Fibroblast of skin of back (primary cell): ENCODE measurements at places on chromosomes 3 and 15.

DNA sequence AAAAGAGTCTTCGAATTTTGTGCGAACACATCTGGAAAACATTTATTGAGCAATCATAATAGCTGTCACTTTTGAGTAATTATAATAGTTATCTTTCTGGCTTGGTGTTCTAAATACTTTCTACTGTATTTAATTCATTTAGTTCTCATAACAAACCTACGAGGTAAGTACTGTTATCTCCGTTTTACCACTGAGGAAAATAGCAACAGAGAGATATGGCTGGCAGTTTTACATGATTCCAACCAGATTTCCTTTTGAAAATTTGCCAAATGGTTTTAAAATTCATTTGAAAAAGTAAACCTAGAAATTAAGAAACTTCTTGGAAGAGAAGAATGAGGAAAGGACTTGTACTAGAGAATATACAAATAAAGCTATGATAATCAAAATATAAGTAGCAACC is 37.3 kb upstream of the MGA start:
- DNase-seq, result no peak

- DNase-seq, result peak; percentile 20
These were observed 7.5 kb downstream of the GOLIM4 start for GRCh38 chr3:168088106-168088720.

GRCh38 chr15:78407608-78408354 is 30.2 kb upstream of the IREB2 start:
- no peak for DNase-seq

DNA sequence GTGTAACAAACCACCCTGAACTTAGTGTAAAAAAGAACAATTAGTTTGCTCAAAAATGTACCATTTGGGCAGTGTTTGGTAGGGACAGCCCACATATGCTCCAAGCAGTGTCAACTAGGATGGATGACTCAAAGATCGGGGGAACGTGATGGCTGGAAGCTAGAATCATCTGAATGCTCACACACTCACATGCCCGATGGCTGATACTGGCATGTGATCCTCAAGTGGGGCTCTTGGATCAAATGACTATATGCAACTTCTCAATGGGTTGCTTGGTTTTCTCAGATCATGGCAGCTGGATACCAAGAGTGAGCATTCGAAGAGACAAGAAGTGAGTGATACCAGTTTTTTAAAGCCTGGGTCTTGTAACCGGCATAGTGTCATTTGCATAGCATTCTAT is 335.9 kb upstream of the KCNMB2 start:
- no peak for DNase-seq

DNA sequence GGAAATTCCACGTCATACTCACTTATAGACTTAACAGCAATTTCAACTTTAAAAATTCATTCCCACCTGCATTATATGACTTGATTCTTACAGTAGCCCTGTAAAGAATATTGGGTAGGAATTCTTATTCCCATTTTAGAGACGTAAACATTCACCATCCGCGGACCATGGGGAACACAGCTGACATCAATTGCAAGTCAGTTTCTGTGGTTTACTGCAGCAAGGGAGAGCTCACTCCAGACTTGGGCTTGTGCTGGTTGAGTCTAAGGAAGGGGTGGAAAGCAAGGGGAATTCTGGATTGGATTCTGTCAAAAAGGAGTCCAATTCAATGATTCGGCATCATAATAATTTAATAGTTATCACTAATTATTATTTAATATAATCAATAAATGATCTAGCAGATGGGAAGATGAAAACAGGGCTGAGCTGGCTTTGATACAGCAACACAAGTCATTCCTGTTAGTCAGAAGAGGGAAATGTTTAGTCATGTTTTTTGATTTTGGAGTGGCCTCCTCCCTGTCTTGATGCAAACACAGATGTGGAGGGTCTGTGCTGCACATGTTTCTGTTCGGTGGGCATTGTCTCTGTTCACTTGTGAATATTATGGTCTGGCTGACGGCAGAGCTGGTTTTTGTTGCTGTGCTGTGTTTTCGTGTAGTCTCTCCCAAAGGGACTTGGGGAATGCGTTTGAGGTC is 9.7 kb downstream of the LIPC start:
- peak; percentile 82 for DNase-seq

GRCh38 chr3:129433565-129433964 is 5.1 kb upstream of the EFCAB12 start:
- no peak for DNase-seq

- peak; percentile 85 for DNase-seq
These were observed 4.9 kb upstream of the TMEM212 start for GRCh38 chr3:171838218-171838720.

GRCh38 chr3:4936982-4937614 is 42.1 kb upstream of the BHLHE40 start:
- DNase-seq, result no peak

DNA sequence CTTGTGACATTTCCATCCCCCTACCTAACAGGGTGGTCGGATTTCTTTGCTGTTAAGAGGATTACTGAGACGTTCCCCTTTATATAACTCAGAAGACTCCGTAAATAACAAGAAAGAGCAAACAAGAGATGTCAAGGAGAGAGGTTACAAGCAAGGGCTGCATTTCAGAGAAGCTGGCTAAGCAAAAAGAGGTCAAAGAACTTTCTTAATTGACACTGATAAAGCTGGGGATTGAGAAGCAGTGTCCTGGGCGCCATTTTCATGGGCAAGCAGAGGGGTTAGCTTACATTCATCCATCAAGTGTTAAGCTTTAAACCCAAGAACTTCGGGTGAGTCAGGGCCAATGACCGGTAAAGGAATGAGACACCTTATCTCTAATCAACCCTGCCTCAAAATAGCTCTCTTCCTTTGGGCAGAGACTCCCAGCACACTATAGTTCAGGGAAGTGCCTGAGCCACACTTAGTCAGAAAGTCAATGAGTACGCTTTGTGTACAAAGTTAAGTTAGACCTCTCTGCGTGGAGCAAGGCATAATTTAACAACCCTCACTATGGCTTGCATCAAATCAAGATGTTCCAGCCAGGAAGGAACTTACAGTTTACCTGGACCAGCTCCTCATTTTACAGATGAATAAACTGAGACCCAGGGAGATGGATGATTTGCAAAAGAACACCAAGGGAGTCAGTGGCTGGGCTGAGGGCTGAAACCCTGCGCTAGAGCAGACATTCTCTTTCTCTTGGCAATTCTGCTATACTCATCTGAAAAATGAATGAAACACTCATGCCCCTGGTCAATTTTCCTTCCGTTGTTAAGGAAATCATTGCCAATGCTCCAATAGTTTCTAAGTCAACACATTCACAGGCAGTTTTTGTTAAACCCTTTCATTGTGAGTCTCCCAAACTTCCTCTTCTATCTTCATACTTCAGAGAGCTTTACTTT is 44.6 kb downstream of the CCNL1 start:
- peak; percentile 15 for DNase-seq

DNA sequence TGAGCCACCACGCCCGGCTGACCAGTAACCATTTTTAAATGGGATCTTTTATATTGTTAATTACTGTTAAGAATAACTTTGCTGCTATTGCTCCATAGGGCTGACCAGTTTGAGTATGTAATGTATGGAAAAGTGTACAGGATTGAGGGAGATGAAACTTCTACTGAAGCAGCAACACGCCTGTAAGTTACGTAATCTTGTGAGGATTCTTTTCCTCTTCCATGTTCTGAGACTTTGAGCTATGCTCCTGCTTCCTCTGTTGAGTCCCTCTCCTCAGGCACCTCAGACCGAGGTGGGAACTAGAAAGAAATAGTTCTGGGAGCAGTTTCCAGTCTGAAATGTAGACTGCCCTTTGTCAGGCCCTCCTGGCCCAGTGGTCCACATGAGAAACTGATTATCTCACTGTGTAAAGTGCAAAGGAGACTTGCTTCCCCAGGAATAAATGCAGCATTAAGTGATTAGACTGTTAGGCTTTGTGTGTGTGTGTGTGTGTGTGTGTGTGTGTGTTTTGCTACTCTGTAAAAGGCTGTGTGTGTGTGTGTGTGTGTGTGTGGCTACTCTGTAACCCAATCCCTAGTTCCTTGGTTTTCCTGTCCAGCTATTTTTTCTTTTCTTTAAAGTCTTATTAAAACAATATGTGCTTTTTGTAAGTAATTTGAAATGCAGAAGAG is 5.2 kb downstream of the POLR2H start:
- peak; percentile 29 for DNase-seq

GRCh38 chr3:157026091-157026490 is 133.9 kb downstream of the CCNL1 start:
- DNase-seq, result no peak

DNA sequence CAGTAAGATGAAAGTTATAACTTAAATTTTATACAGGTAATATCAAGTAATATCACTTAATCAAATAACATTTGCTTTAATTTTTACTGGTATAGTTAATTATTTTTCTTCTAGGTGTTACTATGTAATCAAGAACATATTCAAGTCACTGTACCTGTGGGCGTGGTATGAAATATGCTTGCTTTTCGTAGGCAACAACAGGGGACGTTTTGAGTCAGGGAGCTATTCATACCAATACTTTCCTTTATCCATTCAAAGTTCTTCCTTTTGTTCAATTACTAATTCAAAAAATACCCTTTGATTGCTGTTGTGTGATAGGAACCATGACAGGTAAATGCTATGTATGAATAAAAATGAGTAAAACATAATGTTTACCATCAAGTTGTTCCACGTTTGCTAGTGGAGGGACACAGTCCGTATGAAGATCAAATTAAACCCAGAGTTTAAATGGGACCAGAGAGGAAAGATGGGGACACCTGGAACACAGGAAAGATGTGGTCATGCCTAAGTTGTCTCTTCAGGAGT is 654.0 kb upstream of the KCNMB2 start:
- DNase-seq, result no peak
